ENCODE measurements at places on chromosomes 13 and 19.

DNA sequence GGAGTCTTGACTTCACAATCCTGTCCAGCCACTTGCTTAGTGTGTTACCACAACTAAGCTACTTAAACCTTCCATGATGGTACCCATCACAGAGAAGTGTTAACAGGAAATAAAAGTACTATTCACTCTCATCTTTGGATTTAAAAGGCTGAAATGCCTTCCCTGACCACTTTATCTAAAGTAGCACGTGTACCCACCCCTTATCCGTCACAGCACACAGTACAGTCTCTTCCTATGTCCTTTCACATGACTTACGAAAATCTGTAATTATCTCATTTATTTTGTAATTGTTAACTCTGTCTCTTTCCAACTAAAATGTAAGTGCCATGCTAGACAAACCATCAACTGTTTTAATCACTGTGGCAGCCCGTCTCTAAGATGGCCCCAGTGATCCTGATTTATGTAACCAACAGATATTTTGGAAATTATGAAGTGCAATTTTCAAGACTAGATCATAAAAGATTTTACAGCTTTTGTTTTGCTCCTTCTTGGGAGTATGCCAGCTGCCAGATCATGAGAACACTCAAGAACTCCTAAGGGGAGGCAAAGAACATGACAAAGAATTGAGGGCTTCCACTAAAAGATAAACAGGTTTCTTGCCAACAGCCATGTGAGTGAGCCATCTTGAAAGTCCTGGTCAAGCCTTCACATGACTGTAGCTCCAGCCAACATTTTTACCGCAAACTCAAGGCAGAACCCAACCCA lies 44.9 kb downstream of the DIAPH3 start:
- no peak for DNase-seq

- DNase-seq: no peak
These were observed 4.8 kb downstream of the FFAR3 start for GRCh38 chr19:35363001-35363590.

GRCh38 chr19:37973666-37974065 lies 66.7 kb downstream of the SIPA1L3 start:
- no peak for DNase-seq

DNA sequence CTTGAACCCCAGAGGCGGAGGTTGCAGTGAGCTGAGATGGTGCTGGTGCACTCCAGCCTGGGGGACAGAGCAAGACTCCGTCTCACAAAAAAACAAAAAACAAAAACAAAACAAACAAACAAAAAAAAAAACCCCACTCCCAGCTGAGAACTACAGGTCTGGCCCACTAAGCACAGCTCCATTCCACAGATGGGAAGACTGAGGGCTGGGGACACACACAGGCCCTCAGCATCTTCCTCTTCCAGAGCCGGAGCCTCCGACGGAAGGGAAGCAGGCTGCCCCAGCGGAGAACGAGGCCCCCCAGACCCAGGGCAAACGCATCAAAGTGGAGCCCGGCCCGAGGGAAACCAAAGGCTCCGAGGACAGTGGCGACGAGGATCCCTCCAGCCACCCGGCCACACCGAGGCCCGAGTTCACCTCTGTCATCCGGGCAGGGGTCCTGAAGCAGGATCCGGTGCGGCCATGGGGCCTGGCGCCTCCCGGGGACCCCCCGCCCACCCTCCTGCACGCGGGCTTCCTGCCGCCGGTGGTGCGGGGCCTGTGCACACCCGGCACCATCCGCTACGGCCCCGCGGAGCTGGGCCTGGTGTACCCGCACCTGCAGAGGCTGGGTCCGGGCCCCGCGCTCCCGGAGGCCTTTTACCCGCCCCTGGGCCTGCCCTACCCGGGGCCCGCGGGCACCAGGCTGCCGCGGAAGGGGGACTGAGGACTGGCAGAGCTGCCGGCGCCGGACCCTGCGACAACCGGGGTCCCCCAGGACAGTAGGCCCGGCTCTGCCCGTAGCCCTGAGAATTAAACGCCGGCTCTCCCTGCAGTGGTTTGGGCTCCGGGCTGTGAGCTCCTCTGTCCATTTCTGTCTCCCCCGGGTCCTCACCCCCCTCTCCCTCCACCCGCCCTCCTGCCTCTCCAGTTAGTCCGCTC lies 3.2 kb downstream of the TMEM160 start:
- DNase-seq: no peak

GRCh38 chr13:40979232-40979631 lies 39.9 kb downstream of the ELF1 start:
- no peak for DNase-seq

DNA sequence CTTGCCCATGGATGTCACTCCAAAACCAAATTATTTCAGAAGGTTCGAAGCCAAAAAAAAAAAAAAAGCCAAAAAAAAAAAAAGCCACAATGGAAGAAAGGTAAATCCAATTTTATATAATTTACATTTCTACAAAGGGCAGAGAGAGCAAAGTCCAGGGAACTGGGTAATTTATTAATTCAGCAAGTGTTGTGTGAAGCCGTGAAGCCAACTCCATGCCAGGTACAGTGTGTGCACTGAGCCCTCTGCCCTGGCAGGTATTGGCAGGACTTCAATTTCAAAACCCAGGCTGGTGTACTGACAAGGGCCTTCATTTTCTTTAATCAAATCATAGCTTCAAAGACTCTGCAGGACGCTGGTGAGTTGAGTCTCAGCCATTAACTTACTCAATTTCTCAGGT lies 5.5 kb upstream of the RFPL4A start:
- DNase-seq: no peak

- no peak for DNase-seq
These were observed 1.1 kb upstream of the NR2F6 start for GRCh38 chr19:17246681-17247425.

DNA sequence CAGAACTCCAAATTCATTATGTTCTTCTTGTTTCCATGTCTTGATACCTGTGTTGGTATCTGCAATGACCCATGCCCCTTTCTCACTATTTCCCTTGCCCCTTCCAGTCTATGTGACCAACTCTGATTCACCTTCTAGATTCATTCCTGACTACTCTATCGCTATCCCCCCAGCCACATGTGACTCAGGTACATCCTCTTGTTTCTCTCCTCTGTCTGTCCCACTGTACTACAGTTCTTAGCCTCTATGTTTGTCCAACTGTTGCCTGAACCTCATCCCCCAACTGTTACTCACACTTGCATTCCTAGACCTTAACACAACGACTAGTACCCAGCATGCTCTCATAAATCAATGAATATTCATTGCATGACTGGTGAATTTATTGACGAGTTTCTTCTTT lies 10.0 kb upstream of the FLT3 start:
- DNase-seq: no peak

GRCh38 chr19:7861619-7862412 lies 12.4 kb downstream of the PRR36 start:
- DNase-seq: no peak

- DNase-seq: no peak
These were observed 540.4 kb downstream of the DIAPH3 start for GRCh38 chr13:59623206-59623915.

GRCh38 chr19:13986348-13986904 lies 19.7 kb downstream of the RFX1 start:
- DNase-seq: no peak

DNA sequence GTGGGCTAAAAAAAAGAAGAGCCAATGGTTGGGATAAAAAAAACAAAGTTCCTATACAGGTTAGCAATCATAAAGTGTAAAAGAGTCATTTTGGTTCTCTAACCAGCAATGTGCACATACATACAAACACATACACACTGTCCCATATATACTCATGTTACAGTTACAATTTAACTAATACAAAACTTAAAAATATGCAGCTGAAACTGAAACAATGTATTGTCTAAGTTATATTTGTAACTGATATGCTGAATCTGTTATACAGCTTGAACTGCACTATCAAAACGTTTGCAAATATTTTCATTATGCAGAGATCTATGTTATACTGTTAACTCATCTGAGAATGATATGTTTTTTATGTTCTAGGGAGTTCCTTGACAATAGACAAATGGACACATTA lies 173.7 kb downstream of the KLF12 start:
- DNase-seq: no peak

DNA sequence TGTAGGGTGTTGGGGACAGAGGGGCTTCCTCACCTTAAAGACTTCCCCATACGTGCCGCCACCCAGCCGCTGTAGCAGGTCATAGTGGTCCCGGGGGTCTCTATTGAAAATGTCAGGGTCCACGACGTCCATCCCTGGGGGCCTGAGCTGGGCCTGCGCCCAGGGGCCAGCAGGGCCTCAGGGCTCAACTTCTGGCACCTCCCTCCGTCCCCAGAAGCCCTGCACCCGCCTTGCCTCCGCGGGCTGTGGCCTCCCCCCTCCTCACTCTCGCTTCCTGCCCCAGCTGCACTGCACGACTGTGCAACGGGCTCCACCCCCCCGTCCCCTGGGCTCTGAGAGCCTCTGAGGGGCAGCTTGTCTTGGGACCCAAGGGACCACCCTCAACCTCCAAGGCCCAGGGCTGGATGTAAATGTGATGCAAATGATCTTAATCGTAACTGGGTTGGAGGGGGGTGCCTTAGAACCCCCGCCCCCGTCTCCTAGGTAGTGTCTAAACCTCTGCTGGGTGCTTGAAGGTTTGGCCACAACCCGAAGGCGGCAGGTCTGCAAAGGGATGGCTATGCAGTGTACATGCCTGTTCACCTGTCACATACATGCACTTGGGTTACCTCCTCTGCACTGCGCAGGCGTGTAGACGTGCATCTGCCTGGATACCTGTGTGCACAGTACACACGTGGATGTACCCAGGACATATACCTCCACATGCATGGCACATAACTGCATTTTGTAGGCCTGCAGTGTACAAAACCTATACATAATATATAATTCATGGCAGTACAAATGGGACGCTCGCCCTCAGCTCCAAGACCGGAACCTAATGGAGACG lies at the start of gene MAP4K1:
MAP4K1 (minus strand) TSS at position 190 of the 826 bp plus-strand sequence; CDS start at position 132, 58 bp downstream.
- DNase-seq: peak; percentile 11

- no peak for DNase-seq
These were observed 127.6 kb upstream of the IRS2 start for GRCh38 chr13:109913936-109914510.

- peak; percentile 18 for DNase-seq
These were observed 10.3 kb upstream of the BBC3 start for GRCh38 chr19:47240996-47241918.

- DNase-seq: no peak
These were observed 39.1 kb downstream of the EFNB2 start for GRCh38 chr13:106496072-106496997.

GRCh38 chr13:60933638-60934037 lies 482.0 kb downstream of the PCDH20 start:
- no peak for DNase-seq

- DNase-seq: no peak
These were observed 2.9 kb downstream of the CDC16 start for GRCh38 chr13:114237415-114238112.

DNA sequence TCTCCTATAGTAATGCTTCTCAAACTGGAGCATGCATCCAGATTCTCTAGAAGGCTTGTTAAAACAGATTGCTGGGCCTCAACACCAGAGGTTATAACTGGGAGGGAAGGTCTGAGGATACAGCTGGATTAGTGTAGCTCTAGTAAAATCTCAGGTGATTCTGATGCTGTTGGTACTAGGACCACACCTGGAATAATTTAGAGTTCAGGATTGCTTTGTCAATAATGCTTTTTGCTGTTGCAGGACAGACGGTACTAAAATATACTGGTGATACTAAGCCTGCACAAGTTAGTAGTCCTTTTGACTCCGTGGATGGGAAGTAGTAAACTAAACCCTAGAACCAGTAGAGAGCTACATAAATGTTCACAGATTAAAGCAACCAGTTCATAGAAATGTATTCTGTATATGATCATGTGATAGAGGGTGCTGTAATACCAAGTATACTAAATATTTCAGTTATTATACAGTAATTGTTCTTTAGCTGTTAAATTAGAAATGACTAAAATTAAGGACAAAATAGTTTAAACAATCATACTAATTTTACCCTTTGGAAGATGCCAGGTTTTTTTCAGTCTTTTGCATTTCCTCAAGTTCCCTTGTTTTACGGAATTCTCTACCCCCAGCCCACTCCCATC lies 258.2 kb upstream of the STARD13 start:
- no peak for DNase-seq
